ENCODE measurements at places on chromosomes 11 and 22.

GRCh38 chr11:70547386-70547785 is 149.1 kb downstream of the CTTN start:
- H3K4me1 ChIP-seq = no peaks in the 10 kb centered on the region
- no peak for DNase-seq
- H3K27me3 ChIP-seq = no peaks in the 10 kb centered on the region
- no peak overlapping the region for H3K4me3 ChIP-seq

GRCh38 chr22:34760276-34761008 is 305.5 kb upstream of the ISX start:
- H3K4me3 ChIP-seq = no peak overlapping the region
- no peak for DNase-seq
- no peak overlapping the region for H3K27ac ChIP-seq
- H3K27me3 ChIP-seq = no peaks in the 10 kb centered on the region
- no peaks in the 10 kb centered on the region for H3K4me1 ChIP-seq

- H3K4me3 ChIP-seq = peak overlapping the region; percentile 56
- H3K27ac ChIP-seq = peak overlapping the region; percentile 60
- no peaks in the 10 kb centered on the region for H3K36me3 ChIP-seq
Measured at GRCh38 chr22:42344361-42344905, 74.0 kb upstream of the TCF20 start.

DNA sequence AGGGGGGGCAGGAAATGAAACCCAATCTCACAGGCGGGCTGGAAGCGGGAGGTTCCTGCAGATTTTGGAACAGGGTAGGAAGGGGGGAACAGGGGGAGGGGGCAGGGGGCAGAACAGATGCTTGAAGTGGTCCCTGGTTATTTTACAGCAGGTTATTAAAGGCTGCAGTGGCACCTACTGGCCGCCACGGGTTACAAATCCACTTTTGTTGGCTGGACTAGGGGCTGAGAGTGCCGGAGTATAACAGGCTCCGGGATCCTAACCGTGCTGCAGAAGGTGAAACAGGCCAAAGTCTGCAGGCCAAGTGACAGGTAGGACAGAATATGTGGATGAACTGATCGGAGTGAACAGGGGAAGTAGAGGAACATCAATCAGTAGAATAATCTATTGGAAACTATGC is 2.5 kb downstream of the ROBO3 start:
- H3K27me3 ChIP-seq = peaks cover 88% of the 10 kb centered on the region
- H3K27ac ChIP-seq = no peak overlapping the region
- no peak for DNase-seq
- no peak overlapping the region for H3K4me3 ChIP-seq

- no peaks in the 10 kb centered on the region for H3K27me3 ChIP-seq
- H3K36me3 ChIP-seq = no peaks in the 10 kb centered on the region
- DNase-seq = no peak
- H3K4me3 ChIP-seq = no peak overlapping the region
Measured at GRCh38 chr11:97893612-97894011, 1127.1 kb upstream of the CNTN5 start.

All from tibial artery (tissue), 4 donors.